Renal pelvis (tissue), 12 donors: ENCODE measurements at places on chromosomes 3 and 15.

DNA sequence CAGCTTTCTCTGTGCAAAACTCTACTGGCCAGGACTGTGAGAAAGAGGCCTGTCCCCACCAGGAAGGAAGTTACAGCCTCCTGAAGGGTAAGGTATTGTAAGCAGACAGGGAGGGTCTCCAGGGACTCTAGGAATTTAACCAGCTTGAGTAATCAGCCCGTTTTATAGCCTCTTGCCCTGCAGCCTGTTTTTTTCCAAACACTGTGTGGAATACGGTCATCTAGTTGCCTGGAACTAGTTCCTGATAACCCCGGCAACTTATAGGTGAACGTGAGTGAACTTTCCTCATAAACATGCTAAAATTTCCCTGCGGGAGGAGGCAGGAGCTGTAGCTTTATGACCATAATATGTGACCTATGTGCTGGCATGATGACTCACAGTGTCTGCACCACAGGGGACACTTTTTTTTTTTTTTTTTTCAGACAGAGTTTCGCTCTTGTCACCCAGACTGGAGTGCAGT, 60.1 kb upstream of the DAZL start:
- DNase-seq: peak; percentile 17

DNA sequence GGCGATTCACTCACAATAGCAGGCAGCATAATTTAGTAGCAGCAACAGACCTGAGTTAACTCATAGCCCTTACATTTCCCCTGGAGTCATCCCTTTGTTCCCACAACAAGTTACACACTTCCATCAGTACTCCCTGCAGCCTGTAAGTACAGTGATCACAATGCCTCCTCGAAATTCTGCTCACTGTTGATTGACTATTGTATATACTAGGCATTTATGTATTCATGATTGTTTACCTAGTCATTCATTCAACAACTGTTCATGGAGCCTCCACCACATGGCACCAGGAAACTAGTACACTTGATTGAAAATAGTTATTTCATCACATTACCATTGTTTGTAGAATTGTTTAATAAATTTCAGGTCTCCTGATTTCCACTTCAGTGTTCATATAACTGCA, 71.4 kb upstream of the P3H2 start:
- no peak for DNase-seq

- DNase-seq: no peak
Observed at GRCh38 chr15:35141743-35142471, 56.8 kb upstream of the NANOGP8 start.

DNA sequence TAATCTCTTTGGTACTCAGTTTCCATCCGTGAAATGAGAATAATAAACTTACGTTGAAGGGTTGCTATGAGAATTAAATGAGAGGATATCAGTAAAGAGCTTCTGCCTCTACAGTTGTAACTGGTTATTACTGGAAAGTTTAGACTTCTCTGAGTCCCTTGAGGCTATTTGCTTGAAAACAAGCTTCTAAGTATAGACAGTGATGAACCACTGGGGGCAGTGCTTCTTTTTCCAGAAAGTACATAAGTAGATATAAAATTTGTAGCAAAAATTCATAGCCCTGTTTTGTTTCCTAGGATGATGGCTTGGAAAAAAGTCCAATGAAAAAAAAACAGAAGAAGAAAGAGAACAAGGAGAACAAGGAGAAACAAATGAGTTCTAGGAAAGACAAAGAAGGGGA, 87.1 kb downstream of the RGMA start:
- DNase-seq: no peak

DNA sequence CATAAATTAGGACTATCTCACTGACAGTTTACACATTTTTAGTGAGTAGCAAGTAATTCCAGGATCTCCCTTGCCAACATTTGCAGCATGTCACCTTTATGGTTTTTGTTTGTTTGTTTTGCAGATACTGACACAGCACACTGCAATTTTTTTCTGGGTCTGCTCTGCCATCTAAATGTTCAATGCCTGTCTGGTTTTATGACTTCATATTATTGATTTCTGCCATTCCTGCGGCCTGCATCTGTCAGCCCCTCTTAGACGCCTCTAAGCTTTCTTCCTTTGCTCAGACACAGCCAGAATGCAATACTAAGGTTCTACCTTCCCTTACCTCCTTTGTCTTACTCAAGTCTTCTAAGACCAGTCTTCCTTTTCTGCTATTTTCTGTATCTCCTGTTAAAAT, 321.2 kb upstream of the AZI2 start:
- no peak for DNase-seq

- no peak for DNase-seq
Observed at GRCh38 chr3:171522651-171523050, 62.4 kb upstream of the TNIK start.

DNA sequence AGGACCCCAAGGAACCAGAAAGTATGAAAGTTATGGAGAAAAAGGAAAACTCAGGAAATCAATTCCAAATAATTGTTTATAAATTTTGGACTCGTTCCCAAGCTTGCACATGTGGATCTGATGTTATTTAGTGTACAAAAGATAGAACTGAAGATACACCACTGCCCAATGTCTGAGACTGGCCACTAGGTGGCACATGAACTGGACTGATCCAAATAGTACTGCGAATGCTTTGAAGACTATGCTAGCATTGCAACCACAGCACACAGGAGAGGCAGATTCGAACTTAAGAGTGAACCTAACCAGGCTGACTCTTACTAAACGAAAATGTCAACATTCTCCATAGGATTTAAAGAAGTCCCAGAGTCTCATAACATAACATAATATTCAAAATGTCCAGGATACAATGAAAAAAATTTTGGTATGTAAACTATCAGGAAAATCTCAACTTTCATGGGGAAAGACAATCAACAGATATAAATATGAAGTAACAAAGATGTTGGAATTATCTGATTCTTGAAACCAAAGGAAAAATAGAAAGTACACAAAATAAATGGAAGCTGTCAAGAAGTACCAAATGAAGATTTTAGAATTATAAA, 596.7 kb downstream of the FGF12 start:
- DNase-seq: no peak

DNA sequence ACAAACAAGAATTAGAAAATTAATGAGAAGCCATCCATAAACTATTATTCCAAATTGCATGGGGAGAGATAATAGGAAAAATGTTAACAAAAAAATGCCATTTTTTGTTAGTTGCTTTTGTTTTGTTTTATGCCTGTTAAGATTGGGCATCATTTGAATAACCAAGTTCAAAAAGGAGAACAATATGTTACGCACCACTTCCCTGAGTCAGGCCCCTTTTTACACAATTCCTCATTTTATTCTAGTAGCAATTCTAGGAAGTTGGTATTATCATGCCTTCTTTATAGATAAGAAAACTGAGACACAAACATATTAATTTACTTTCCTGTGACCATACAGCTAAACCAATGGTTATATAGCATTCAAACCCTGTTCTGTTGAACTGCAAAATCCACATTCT, 736.9 kb upstream of the CCDC54 start:
- DNase-seq: no peak

DNA sequence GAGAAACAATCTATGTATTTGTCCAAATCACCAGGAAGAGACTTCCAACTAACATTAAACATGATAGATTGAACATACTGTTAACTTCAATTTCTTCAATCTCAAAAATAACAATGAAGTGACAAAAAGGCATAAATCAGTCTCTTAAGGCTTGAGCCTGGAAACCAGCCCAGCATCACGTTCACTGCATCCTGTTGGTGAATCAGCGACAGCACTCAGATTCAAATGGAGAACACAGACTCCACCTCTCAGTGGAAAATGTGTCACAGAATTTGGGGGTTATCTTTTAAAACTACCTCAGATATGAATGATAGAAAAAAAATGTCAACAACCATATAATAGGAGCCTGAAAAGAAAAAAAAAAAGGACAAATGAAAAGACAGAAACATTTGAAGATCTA, 212.0 kb downstream of the MINAR1 start:
- DNase-seq: no peak

GRCh38 chr3:29176501-29176900, 104.4 kb upstream of the RBMS3 start:
- DNase-seq: no peak

DNA sequence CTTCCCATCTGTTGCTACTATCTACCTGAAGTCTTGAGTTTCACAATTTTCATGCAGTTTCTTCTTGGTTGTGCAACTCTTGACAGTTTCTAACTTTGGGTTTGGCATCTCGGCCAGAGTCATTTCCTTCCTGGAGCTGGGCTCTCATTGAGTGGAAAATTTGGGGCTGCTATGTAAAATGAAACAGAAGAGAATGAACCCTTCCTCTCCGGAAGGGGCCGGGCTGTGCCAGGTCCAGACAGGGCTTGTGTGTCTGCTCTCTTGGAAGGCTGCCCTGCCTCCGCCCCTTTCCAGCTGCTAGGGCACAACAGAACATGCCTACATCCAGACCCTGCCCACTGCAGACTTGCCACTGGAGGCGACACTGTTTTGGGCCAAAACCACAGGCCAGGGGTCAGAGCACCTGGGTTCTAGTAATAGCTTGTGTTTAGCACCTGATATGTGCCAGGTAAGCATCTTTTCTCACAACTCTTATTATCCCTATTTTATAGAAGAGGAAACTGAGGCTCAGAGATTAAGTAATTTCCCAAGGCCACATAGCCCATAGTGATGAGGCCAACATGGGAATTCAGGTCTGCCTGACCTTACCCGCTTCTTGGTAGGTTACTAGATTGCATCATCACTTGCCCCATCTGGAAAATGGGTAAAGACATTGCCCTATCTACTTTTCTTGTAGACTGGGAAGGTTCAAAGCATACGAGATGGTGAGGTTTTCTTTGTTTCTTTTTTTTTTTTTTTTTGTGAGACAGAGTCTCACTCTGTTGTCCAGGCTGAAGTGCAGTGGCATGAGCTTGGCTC, 25.0 kb downstream of the IRAK2 start:
- no peak for DNase-seq

DNA sequence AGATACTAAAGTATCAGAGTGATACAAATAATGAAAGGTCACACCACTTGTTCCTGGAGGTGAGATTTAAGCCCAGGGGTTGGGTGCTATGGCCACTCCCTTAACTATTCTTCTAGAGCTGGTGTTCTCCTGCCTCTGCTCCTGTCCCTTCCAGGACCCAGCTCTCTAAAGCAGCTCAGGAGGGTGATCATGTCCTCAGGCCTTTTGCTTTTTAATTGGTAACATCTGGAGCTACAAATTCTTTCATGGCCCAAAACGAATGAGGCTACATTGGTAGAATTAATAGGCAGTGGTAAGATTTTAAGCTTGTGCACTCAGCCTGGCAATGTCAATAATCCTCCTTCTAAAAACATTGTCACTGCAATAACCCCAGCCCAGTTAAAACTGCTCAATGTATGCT, 38.2 kb upstream of the CNOT10 start:
- DNase-seq: no peak

DNA sequence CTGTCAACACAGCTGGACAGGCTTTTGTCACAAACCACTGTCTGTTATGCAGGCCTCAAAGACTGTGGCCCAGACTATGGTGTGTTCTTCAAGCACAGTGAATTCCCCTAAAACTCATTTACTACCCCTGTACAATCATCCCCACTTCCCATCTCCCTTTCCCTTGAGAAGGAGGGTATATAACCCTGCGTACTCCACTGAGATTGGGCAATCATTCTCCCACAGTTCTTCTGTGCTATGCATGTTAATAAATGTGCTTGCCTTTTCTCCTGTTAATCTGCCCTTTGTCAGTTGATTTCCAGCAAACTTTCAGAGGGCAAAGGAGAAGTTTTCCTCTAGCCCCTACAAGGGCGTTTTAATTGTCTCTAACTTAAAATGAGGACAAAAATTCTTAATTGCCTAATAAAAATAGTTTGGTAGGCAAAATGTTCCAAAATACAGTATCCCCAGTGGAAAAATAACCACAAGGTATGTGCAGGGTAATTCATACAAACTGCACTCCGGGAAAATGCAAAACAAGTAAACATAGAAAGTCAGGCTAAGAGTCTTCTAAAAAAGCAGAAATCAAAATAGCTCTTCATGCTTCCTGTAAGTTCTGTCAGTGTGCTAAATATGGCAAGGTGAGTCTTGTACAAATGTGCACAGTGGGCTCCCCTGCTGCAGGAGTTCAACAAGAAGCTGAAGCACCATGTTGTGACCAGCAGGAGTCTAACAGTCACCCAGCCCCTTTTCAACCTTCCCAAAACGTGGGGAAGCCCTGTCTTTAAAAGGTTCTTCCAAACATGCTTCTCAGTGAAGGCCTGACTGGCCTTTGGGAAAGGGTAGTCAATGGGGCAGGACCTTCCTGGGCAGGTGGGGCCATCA, 10.2 kb downstream of the ATP10A start:
- no peak for DNase-seq

GRCh38 chr15:35907511-35907910, 361.5 kb upstream of the DPH6 start:
- no peak for DNase-seq

DNA sequence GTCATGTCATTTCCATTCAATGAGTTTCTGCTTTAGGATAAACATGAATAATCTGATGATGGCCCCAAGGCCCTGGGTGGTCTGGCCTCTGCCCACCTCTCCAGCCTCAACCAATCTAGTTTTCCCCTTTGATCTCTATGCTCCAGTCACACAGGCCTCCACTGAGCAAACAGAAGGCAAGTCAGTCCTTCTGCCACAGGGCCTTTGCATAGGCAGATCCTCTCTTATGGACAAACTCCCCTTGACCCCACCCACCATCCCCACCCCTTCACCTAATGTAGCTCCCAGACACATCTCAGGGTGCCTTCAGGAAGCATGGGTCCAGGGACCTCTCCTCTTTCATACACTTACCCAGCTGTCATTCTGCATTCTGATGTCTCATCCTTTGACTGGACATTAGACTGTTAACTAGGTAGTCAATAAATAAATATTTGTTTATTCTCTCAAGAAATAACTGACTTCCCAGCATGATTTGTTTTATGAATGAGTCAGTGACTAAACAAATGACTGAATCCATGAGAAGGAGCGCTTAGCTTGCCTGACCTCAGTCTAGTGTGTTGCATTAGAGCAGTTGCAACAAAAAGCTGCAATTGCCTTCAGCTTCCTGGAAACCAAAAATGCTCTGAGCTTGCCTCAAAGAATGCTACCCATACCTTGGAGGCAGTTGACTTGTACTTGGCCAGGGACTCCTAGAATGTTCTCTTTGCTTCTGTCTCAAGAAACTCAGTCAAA, 386.6 kb upstream of the WNT5A start:
- DNase-seq: no peak

- DNase-seq: no peak
Observed at GRCh38 chr3:10729439-10729838, 86.6 kb upstream of the SLC6A11 start.

GRCh38 chr15:73078722-73079121, 26.5 kb downstream of the NEO1 start:
- no peak for DNase-seq

DNA sequence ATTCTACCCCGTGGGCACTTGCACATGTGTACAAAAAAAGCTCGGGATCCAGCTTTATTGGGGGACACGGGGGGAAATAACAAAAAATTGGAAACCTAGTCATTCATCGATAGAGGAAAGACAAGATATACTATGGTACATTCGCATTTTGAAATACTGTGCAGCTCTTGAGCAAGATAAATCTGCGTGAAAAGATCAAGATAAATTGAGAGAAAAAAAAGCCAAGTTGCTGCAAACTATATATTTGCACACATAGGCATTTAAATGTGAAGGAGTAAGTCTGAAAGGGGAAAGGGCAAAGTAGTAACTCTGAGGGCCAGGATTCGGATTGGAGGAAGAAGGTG, 620 bp upstream of the UBR1 start:
- DNase-seq: no peak

- peak; percentile 47 for DNase-seq
Observed at GRCh38 chr3:125357032-125357658, 18.0 kb downstream of the ZNF148 start.
